Activated naive CD4-positive, alpha-beta T cell treated with anti-CD3 and anti-CD28 coated beads, Interleukin-2, amount 50 U/mL, for 16 hours (primary cell): ENCODE measurements at places on chromosomes 4 and X.

GRCh38 chrX:31423609-31424189, 351.9 kb upstream of the FTHL17 start:
- DNase-seq, result no peak

DNA sequence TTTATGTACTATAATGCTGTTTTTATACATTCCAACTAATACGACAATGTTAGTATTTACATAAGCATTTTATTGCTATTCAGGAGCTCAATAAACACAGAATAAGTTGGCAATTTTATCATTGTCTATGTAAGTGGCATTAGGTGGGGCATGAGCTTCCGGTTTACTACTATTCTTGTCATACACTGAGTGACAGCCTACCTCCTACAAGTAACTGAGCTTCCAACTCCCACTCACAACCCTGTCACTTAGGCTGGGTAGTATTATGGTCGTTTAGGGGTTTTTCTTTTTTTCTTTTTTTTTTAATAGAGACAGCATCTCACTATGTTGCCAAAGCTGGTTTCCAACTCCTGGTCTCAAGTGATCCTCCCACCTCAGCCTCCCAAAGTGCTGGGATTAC, 7.4 kb downstream of the PPID start:
- no peak for DNase-seq

DNA sequence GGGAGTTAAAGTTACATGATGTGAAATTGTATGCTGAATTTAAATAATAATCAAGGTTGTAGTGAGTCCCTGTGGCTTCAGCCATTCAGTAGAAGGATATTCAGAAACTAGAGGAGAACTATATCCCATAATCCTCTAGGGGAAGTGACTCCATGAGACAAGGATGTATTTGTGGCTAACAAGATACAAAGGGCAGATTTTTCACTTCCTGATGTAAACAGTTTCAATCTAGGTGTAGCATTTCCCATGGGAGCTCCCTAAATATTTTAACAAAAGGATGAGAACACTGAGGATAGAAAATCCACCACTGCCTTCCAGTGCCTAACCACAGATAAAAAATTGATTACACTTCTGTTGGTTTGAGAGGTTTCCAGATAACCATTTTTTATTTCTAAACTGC, 435.4 kb upstream of the TENM3 start:
- DNase-seq, result no peak

- no peak for DNase-seq
These were observed 565.2 kb downstream of the PCDH18 start for GRCh38 chr4:136967069-136967468.

DNA sequence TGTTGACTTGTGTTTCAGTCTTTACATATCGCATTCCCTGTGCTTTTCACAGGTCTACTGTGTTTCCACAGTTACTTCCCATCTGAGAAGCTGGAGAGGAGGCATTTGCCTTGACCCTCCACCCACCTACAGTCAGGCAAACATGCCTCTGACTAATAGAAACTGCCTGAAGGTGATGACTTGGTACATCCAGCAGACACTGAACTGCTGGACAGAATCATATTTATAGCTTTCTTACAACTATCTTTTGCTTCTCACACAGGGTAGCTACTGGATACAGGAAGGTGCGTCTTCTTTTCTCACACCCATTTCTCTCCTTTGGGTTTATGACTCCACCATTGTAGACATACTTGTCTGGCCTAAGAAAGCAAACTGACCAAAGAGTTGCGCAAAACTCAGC, 58.0 kb downstream of the VGLL1 start:
- DNase-seq, result no peak
